ENCODE measurements at places on chromosomes 13 and 19.

- no peak for DNase-seq
Measured at GRCh38 chr19:23286477-23286876, 36.3 kb upstream of the ZNF724 start.

- no peak for DNase-seq
Measured at GRCh38 chr13:99559560-99559959, 58.3 kb downstream of the TM9SF2 start.

DNA sequence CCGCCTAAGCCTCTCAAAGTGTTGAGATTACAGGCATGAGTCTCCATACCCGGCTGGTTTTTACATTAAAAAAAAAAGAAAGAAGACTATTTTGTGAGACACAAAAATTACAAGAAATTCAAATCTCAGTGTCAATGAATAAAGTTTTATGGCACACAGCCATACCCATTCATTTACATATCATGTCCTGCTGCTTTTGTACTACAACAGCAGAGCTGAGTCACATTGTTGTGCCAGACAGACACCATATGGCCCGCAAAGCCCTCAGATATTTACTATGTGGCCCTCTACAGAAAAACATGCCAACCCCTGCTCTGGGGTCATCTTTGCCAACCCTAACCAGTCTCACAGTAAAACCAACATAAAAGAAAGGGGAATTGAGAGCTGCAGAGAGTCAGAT, 5.3 kb downstream of the SMIM7 start:
- no peak for DNase-seq

DNA sequence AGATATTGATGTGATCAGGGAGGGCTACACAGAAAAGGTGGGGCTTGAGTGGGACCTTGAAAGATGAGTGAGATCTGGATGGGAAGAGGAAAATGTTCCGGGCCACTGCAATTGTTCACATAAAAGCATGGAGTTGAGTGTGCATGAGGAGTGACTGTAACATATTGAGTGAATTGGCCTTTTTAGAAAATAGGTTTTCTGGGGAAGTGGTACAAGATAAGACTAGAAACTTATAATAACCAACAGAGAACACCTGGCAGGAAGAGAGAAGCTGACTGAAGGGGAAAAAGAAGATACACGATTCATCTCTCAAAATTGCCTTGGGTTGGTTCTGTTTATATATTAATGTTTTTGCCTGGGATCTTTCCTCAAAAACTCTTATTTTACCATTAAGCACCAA, 32.2 kb downstream of the SLC10A2 start:
- no peak for DNase-seq

GRCh38 chr13:53422415-53422814, 393.8 kb downstream of the OLFM4 start:
- DNase-seq, result no peak

GRCh38 chr13:72590091-72590740, 137.2 kb downstream of the MZT1 start:
- no peak for DNase-seq

DNA sequence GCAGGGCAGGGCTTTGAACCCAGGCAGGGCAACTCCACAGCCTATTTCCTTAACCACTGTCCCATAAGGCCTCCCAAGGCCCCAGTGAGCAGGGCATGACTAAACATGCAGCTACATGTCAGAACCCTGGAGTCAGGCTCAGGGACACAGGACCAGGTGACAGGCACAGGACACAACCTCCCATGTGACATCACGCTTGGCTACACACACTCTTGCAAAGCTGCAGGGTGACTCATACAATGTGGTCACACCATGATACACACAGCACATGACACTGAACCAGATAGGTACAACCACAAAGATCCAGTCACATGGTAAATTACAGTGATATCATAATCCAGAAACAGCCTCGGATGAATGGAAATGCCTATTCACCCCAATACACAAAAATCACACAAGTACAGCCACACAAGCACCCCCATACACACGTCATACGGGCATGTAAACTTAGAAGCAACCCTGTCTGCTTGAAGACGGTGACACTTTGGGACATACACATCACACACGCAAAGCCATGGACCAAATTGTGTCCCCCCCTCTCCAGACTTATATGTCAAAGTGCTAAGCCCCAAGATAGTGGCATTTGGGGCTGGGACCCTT, 14.5 kb downstream of the KLK4 start:
- peak; percentile 91 for DNase-seq

DNA sequence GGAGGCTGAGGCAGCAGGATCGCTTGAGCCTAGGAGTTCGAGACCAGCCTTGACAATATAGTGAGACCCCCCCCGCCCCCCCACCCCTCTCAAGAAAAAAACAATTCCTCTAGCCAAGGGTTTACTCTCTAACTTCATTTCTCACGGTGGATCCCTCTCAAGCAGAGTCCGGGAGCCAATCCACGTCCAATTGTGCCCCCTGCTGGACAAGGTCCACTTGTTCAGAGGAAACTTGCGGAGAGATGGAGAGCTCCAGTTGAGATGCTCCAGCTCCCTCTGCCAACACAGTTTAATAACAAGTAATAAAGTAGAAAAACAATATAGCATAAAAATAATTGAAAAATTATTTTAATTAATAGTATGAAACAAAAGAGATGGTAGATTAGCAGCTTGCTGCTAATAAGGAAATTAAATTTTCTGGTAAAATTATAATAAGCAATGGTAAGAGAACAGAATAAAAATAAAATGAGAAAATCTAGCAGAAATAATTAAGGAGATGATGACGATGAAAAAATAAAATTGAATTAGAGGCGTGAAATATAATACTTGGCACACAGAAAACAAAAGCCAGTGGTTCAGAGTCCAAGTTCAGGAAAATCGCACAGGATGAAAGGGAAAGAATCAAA, 14.5 kb upstream of the SIGLEC14 start:
- DNase-seq, result peak; percentile 77

GRCh38 chr13:70662231-70662940, 554.1 kb upstream of the KLHL1 start:
- no peak for DNase-seq

- peak; percentile 75 for DNase-seq
Measured at GRCh38 chr13:40789275-40790153, at the start of gene SLC25A15. SLC25A15 (plus strand) TSS chr13:40789611; CDS start chr13:40793227, 3,616 bp downstream.

DNA sequence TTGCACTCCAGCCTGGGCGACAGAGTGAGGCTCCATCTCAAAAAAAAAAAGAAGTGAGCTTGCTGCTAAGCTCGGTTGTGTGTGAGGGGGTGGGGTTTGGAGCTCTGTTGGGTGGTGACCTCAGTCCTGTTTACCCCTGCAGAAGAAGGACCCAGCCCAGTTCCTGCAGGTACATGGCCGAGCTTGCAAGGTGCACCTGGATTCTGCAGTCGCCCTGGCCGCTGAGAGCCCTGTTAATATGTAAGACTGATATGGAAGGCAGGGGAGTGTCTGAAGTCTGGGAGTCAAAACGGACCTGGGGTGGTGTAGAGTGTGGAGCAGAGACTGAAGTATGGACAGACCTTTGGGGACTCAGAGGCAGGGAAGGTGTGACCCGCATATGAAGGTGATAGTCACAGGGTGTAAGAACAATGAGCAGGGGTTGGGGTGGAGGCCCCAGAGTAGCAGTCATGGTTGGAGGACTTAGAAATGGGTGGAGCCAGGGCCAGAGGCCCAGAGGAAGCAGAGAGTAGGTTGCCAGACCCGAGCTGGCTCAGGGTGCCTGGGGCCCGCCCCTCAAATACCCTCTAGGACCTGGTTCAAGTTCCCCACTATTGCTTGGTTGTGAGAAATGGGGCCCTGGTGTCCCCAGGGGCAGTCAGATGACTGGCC, 13.2 kb downstream of the CLASRP start:
- DNase-seq, result no peak

DNA sequence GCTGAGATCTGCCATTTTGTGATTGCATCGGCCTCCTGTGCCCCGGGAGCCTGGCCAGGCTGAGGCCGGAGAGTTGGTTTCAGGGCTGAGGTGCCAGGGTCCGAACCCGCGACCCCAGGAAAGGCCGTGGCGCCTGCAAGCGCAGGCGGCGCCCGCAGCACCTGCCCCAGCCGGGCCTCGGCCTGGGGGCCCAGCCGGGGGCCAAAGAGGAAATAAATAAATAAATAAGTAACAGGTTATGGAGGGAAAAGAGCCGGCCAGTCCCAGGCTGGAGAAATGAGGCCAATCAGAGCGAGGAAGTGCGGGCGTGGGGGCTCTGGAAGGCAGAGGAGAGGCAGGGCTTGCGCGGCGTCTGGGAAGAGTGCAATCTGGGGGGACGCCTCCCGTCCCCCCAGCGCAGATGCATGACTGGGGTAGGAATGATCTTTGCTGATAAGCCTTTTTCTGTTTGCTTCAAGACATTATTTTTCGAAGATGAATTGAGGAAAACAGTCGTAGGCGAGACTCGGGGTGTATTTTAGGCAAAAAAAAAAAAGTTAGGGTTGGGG, 145.6 kb upstream of the ZNF536 start:
- DNase-seq, result peak; percentile 59

DNA sequence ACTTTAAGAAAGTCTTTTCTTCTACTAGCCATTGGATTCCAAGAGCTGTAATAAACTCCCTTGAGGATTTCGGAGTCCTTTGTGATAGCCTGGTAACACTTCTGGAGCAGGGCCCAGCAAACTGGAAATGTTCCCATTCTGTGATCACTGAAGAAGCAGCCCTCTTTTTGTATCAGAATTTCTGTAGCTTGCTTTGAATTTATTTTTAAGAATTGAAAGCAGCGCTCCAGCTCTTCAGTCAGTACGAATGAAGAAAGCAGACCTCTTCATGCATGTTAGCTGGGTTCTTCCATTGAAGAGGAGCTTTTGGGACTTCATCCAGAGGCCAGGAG, 141.5 kb downstream of the AKAP11 start:
- DNase-seq, result no peak

DNA sequence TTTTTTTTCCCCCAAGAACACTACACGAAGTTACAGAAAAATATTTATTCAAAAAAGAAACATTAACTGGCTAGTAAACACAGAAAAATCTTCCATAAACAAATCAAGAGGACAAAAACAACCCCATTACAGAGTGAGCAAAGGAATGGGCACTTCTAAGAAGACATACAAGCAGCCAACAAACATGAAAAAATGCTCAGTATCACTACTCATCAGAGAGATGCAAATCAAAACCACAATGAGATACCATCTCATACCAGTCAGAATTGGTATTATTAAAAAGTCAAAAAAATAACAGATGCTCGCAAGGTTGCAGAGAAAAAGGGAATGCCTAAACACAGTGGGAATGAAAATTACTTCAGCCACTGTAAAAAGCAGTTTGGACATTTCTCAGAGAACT, 131.7 kb downstream of the UGGT2 start:
- no peak for DNase-seq

DNA sequence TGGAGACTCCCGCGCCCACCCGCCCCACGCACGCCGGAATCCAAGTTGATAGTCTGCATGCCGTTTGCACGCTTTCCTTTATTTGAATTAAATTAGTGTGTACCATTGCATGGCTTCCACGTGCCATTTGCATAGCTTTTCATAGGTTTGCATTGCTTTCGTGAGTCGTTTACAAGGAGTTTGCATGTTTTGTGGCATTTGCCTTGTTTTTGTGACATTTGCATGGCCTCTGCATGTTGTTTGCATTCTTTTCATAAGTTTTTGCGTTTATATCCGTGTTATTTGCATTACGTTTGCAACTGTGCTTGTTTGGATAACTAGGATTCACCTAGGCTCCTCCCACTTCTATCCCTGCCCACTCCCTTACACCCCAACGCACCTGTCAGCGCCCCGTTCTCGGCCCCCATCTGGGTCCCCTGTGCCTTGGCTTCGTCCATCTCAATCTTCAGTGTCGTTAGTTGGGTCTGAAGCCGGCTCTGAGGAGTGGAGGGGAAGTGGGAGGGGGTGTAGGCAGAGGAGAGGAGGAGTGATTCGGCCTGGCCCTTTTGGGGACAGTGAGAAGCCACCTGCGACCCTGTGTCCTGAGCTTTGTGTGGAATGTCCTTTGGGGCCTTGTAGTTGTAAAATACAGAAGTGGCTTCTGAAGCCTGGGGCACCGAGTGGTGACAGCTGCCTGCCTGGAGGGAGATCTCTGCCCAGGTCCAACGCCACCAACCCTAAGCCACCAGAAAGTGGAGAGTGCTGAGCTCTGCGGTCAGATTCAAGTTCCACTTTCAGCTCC, 2.4 kb downstream of the CCDC194 start:
- DNase-seq, result no peak

Data from ureter (tissue), 1 donor.